ENCODE measurements at places on chromosomes 7 and 10.

- no peak for DNase-seq
Measured at GRCh38 chr10:35572583-35572982, 32.6 kb upstream of the GJD4 start.

DNA sequence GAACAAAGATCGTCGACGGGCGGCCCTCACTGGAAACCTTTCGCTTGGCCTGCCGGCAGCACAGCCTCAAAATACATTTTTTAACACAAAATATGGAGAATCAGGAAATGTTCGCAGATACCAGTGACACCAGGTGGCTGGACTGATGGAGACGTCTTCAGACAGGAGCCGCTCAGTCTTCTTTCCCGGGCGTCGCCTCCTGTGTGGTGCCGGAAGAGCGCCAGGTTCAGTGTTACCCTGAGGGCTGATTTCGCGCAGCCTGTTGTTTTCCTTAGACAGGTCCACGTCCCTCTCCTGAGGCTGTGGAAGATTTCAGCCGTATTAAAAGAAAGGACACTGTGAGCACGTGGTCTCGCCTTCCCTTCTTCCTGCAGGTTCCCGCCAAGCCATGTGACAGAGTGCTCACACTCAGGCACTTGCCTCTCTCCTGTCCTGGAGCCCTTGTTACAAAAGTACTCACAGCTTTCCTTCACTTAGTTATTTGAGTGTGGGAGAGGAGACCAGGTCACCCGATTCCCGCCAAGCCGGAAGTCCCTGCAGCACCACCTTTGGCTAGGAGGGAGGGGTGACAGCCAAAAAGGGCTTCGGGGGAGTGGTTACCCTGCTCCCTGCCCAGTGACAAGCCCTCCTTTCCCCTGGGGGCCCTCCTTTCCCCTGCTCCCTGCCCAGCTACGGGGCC, 21.7 kb upstream of the PWWP2B start:
- no peak for DNase-seq

GRCh38 chr7:54201501-54201900, 340.7 kb upstream of the VSTM2A start:
- no peak for DNase-seq

DNA sequence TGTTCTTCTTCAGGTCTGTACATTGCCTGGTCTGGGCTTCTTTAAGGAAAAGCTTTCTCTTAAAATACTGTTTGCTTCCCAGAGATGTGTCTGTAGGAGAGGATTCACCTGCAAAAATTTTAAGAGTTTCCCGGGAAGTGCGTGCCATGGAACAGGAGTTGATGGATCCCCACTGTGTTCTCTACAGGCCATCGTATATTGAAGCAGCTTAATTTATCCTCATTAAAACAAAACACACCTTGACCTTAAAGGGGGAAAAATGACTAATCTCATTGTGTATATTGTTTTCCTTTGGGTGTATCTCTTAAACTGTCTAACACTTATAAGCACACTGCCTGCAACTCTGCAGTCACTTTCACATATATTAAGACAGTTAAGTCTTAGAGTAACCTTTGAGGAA, 111.4 kb downstream of the ST7 start:
- DNase-seq: no peak

DNA sequence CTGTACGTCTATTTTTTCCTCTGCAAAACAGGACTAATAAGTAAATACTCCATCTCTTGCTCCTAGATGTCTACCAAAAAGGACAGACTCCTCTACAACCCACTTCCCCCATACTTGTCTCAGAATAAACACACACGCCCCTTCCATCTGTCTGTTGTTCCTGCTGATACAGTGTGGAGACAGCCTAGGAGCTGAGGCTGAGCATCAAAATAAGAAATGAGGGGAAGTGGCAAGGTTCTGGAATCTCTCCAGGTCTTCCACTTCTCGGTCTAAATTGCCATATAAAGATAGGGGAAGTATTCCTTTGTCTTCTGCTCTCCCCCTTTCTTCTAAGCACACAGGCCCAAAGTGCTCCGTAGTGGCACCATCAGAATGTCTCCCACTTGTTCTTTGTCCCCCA, 30.8 kb upstream of the VSIR start:
- DNase-seq: no peak

DNA sequence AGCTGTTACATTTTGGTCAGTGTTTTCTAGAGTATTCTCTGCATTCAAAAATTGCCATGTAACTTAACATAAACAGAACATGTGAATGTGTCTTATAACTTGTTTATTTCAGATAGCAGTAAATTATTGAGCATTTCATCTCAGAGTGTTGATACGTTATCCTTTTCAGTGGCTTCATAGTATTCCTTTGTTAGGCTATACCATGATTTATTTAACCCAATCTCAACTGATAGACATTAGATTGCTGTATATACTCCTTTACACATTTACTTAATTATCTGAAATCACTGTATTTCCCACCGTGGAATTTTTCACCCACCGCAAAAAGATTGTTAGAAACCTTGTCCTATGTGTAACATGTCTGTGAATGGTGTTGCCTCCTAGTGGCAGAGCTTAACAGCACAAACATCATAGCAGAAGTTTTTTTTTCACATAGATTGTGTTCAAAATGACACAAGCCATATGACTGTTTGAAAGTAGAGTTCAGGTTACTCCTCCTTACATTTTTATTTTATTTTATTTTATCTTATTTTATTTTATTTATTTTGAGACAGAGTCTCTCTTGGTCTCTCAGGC, 21.4 kb downstream of the SLF2 start:
- DNase-seq: no peak

GRCh38 chr7:30177965-30178364, 43.2 kb downstream of the MTURN start:
- no peak for DNase-seq

DNA sequence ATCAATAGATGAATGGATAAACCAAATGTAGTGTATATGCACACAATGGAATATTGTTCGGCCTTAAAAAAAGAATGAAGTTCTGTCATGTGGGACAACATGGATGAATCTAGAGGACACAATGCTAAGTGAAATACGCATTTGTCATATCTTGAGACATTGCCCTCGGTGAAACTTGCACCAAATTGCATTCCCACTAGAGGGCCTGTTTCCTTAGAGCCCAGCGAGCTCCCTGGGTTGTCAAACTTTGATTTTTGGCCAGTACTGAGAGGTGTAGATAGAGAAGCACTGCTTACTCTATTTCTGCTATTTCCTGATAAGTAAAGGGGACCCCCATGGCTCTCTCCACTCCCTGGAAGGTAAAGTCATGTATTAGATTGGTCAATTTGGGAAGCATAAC, 157.1 kb downstream of the GPAM start:
- DNase-seq: peak; percentile 5

- DNase-seq: no peak
Measured at GRCh38 chr10:117819304-117819703, 227.4 kb downstream of the RAB11FIP2 start.

DNA sequence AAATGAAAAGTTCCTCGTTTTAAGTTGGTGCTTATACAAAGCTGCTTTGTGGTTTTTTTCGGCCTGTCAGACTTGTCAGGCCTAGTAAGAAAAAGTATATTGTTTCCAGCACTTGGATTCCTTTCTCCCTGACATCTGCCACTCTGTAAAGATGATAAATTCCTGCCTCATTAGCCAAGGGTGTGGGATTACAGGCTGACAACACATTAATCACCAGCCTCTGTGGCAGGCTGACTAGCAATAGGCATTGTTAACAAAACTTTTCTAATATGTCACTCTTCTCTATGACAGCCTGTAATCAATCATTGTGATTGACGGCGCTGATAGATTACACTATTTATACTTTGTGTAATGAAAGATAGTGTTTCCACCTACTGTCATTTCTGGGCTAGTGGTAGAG, 682.5 kb downstream of the LRMDA start:
- peak; percentile 26 for DNase-seq

DNA sequence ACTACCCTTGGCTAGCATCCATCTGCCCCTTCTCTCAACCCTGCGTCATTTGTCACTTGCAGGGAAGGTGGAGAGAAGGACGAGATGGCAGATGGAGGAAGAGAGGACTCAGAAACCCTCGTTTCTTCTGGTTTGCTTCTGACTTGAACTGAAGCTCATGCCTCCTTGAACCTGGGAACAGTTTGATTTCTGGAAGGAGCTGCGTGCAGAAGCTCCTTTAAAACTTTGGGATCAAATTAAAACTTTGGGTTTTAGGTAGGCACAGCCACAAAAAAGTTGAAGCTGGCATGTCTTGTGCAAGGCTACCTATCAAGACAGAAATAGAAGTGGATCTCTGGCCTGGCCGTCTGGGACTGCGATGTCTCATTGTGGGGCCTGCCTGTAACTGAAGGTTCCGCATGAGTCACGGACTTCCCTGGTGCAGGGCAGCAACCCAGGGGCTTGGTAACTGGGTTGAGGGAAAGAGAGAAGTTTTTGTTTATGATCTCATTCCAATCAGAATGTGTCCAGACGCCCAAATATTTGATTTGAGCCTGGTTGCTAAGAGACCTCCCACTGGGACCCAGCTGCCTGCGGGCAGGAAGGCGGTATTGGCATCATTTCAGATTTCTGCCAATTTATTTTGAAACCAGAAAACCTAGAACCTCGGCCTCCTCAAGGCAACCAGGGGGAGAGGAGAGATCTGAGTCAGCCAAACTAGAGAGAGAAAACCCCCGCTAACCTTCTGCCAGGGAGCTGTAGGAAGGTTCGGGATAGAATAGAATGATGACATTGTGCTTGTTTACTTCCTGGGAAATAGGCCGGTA, 15.8 kb upstream of the CAMK1D start:
- DNase-seq: peak; percentile 92

- DNase-seq: no peak
Measured at GRCh38 chr7:108015740-108016139, 12.8 kb upstream of the LAMB1 start.

DNA sequence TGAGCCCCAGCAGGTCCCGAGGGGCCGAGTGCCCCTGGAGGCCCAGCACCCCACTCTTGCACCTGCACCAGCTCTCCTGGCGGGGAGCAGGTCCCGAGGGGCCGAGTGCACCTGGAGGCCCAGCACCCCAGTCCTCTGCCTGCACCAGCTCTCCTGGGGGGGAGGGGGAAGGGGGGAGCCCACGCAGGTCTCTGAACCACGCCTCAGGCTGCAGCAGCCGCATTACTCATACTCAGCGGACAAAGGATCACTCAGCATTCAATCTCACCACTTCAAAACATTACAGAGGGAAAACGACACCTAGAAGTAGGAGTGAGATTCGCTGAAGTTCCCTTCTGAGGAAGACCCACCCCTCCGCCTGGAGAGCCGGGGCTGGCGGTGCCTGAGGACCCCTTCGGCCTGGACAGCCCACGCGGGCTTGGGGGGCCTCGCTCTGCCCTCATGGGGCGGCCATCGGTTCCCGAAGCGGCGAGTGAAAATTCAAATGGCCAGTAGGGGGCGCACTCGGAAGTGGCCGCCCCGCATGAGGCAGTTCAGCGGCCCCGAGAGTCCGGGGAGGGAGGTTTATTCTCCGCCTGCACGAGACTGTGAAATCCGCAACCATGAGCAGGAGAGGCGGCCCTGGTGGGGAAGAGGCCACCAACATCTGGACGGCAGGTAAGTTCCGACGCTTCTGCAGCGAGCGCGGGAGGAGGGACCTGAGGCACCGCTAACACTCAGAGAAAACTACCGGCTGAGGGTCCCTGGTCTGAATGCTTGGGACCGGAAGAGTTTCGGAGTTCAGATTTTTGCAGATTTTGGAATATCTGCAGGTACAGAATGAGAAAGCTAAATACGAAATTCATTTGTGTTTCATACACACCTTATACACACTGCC, 1.1 kb upstream of the GPER1 start:
- DNase-seq: peak; percentile 92

DNA sequence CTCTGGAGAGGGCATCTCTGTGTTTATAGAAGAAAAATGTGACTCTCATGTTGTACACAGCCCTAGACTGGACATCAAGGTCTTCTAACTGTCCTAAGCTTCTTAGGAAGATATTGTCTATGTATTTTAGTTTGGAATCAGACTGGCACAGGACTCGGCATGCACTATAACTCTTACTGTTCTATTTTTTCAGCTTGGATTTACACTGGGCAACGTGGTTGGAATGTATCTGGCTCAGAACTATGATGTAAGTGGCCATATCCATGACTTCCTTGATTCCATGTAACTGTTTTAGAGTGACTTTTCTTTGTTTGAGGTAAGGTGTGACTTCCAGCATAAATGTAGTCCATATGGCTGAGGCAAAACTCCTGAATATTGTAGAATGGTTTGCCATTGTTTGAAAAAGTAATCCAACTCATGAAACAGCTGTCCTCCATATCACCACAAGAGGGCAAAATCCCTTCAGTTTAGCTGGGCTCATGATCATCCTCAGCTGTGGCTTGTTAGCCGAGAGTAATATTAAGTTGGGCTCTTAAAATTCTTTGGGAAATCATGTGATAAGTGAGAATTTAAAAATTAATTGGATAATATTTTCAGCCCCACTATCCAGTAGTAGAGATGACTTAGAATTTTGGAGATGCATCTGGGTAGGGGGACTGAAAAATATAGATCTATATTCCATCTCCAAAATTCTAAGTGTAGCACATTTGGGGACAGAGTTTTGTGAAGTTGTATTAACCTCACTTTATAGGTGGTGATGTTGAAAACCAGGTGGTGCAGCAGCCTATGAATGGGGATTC, 10.4 kb downstream of the STMP1 start:
- DNase-seq: peak; percentile 66

DNA sequence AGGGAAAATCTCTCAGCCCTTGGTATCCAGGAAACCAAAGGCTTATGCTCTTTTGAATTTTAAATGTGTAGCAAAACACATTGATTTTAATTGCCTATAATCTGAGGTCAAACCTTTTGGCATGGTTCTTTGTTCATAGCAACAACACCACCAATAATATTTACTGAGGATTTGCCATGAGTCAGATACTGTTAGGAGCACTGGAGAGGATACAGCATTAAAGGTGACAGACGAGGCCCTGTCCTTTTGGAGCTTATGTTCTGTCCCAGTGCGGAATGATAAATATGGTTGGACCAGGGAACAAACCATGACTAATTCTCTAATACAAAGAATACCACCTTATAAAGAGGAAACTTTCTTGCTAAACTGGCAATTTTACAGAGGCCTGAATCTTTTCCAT, 176.6 kb downstream of the CTNNA3 start:
- no peak for DNase-seq

GRCh38 chr10:107554333-107554732, 389.8 kb upstream of the SORCS1 start:
- no peak for DNase-seq

DNA sequence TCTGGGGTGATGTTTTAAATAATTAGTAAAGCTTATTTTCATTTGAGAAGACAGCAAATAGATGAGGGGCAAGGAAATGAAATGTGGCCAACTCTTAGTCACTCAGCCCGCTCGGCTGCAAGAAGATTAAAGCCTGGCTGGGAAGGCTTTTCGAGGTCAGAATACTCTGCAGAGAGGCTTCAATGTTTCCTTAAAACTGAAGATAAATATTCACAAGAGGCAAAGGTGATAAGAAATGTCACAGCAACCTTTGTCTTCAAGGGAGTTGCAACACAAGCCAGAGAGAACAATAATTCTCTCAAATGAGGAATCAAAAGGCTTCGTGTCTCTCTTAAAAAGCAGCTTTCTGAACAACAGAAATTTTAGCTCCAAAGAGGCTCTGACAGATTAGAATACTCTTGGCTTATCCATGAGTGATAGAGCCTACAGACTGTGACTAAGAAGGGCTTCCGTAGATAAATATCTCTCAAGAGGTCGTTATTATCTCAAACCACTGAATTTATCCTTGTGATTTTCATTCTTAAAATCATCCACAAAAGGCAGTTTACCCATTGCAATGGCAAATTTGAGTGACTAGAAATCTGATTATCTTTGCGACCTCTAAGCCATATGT, 92.5 kb downstream of the KLF6 start:
- DNase-seq: no peak

GRCh38 chr7:107482571-107482970, 12.7 kb downstream of the GPR22 start:
- no peak for DNase-seq

Data from T47D (cell line).